ENCODE measurements at places on chromosomes 1 and 21. TPM values are rescaled to one million over a fixed set of nuclear protein-coding genes. Genes with fewer than 3 reads are reported as not detected.

B3GALT2 gene
- total RNA-seq: 5.7 TPM

AIRE gene
- not detected for total RNA-seq

- H3K27me3 ChIP-seq: peaks cover 55% of the 10 kb centered on the region
- H3K4me1 ChIP-seq: no peaks in the 10 kb centered on the region
- DNase-seq: peak; percentile 15
- peak overlapping the region; percentile 53 for H3K27ac ChIP-seq
- H3K4me3 ChIP-seq: peak overlapping the region; percentile 25
Measured at GRCh38 chr1:13893409-13893821, 193.4 kb downstream of the PRDM2 start.

DNA sequence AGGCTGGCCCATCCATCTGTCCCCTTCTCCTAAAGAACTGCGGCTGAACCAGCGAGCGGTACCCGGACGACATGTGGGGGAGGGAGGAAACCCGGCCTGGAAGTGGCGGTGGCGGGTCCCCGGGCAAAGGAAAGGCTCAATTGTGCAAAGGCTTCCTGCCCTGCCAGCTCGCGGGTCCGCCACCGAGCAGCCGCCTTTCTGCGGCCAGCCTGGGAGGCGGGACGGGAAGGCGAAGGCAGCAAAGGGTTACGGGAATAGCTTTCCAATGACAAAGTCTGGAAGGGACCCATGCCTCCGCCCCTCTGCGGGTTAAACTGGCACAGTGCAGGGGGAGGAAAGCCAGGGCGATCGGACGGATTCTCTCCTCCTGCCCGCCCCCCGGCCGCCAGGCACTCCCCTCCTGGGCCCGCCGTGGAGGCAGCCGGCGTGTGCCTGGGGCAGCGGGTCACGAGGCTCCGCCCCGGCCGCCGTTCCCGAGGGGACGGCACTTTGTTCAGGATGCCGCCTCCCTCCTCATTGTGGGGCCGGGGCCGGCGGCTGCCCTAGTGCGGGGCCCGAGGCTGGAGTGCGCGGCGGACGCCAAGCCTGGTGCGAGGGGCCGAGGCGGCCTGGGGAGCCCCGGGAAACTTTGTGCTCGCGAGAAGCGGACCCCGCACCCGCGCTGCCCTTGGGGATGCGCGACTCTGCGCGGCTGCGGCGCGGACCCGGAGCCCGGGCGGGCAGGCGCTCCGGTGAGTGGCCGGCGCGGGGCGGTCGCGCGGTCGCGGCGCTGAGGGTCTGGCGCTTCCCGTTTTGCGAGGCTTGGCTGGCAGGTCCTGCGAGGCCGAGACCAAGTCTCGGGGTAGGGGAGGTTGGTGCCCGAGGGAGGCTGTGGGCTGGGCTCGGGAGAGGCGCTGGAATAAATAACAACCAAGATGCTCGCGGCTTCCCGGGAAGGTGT lies at the start of gene NAV1:
Gene NAV1 (plus strand): TSS at position 516 of the 940 bp plus-strand sequence. CDS start 83,758 bp downstream, outside the sequence.
- peak within 1 kb of the TSS; percentile 93 for H3K27ac ChIP-seq
- peak within 1 kb of the TSS; percentile 56 for H3K4me3 ChIP-seq
- H3K27me3 ChIP-seq: no peaks in the 10 kb centered on the region
- H3K36me3 ChIP-seq: no peaks in the 10 kb centered on the region
- H3K4me1 ChIP-seq: peaks cover 90% of the 10 kb centered on the region
- peak; percentile 51 for DNase-seq

DNA sequence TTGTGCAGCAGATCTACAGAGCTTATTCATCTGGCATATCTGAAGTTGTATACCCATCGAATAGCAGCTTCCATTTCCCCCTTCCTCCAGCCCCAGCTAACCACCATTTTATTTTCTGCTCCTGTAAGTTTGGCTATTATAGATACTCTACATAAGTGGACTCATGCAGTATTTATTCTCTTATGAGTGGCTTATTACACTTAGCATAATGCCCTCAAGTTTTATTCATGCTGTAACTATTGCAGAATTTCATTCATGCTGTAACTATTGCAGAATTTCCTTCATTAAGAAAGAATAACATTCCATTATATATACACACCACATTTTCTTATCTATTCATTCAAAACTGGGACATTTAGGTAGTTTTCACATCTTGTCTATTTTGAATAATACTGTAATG lies 30.5 kb upstream of the IFI16 start:
- no peak overlapping the region for H3K27ac ChIP-seq
- no peak overlapping the region for H3K4me3 ChIP-seq
- H3K27me3 ChIP-seq: no peaks in the 10 kb centered on the region
- DNase-seq: no peak
- H3K4me1 ChIP-seq: no peaks in the 10 kb centered on the region
- no peaks in the 10 kb centered on the region for H3K36me3 ChIP-seq

DNA sequence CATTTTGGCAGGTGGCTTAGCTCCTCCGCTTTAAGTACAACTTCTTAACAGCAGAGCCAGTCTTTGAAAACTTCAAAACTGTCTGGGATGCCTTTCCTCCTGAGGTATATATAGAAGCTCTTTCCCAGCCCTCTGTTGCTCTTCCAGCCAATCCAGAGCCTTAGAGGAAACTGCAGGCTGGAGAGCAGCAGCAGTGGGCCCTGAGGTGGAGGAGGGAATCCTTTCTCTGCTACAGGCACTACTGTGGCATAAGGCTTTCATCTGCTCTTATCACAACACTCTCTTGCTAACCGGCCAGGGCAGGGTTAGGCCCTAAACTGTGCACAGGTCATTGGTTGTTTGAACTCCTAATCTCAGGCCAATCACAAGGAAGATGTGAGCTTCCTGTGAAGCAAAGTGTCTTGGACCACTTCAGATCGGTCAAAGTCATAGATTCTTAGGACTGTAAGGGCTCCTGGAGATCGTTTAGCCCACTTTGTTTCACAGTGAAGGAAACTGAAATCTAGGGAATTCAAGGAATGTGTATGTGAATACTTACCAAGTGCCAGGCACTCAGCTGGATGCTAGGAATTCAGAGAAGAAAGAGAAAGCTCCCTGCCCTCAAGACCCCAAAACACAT lies at the start of gene RGS5:
Gene RGS5 (minus strand): TSS at position 84 of the 619 bp plus-strand sequence. CDS start 81 bp downstream, at position 3.
- no peak within 1 kb of the TSS for H3K27ac ChIP-seq
- H3K36me3 ChIP-seq: no peaks in the 10 kb centered on the region
- no peak for DNase-seq

DNA sequence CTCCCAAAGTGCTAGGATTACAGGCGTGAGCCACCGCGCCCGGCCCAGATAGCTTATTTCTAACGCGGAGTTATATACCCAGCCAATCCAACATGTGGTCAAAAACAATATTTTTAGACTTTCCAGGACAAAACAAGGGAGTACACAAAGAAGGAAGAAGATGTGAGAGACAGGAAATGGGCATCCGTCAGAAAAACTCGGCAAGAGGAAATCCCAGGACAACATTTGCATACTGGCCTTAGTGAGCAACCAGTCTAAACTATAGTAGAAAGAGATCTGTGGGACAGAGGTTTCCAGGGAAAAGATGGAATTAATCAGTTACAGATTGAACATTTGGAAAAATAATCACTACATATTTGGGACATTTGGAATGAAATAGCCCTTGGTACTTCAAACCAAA lies 11.4 kb downstream of the ARMH1 start:
- no peaks in the 10 kb centered on the region for H3K27me3 ChIP-seq
- no peaks in the 10 kb centered on the region for H3K36me3 ChIP-seq
- H3K27ac ChIP-seq: no peak overlapping the region
- H3K4me1 ChIP-seq: no peaks in the 10 kb centered on the region

- H3K4me3 ChIP-seq: no peak overlapping the region
- no peaks in the 10 kb centered on the region for H3K27me3 ChIP-seq
- DNase-seq: peak; percentile 43
- no peaks in the 10 kb centered on the region for H3K4me1 ChIP-seq
- no peaks in the 10 kb centered on the region for H3K36me3 ChIP-seq
Measured at GRCh38 chr1:55669293-55669692, 454.1 kb upstream of the USP24 start.

GRCh38 chr21:42478504-42478903 lies 17.5 kb downstream of the RSPH1 start:
- H3K4me3 ChIP-seq: no peak overlapping the region
- no peaks in the 10 kb centered on the region for H3K36me3 ChIP-seq
- no peak overlapping the region for H3K27ac ChIP-seq
- no peaks in the 10 kb centered on the region for H3K27me3 ChIP-seq

- DNase-seq: no peak
- no peaks in the 10 kb centered on the region for H3K36me3 ChIP-seq
- H3K4me3 ChIP-seq: no peak overlapping the region
- no peaks in the 10 kb centered on the region for H3K4me1 ChIP-seq
Measured at GRCh38 chr1:61301824-61302657, 219.7 kb downstream of the NFIA start.

DNA sequence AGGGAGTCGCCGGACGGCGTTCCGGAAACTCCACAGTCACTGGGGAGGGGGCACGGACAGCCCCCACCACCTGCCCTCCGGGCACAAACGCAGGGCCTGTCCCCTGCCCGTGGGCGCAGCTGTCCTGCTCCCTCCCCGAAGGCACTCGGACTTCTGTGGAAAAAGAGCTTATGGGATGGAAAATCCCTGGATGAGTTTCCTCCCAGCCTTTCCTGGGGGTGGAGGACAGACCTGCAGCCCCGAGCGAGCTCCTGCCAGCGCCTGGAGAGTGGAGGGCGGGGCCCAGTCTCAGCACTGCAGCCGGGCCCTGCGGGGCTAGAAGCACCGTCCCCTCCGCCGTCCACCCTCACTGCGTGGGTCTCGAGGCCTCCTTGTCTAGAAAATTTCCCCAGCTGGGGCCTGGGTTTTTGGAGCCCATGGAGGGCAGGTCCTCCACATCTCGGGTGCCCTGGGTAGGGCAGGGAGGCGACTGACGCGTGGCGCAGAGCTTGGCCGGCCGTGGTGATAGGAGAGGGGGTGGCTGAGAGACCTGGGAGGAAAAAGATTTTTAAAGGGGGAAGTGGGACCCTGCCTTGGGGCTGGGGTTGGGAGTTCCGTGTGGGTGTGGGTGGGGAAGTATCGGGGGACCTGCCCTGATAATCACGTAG lies 6.4 kb upstream of the COL6A1 start:
- no peaks in the 10 kb centered on the region for H3K36me3 ChIP-seq
- H3K27ac ChIP-seq: peak overlapping the region; percentile 94

- no peak overlapping the region for H3K4me3 ChIP-seq
- no peaks in the 10 kb centered on the region for H3K27me3 ChIP-seq
- no peak overlapping the region for H3K27ac ChIP-seq
- H3K4me1 ChIP-seq: no peaks in the 10 kb centered on the region
Measured at GRCh38 chr1:98314601-98315000, 346.9 kb upstream of the SNX7 start.

DNA sequence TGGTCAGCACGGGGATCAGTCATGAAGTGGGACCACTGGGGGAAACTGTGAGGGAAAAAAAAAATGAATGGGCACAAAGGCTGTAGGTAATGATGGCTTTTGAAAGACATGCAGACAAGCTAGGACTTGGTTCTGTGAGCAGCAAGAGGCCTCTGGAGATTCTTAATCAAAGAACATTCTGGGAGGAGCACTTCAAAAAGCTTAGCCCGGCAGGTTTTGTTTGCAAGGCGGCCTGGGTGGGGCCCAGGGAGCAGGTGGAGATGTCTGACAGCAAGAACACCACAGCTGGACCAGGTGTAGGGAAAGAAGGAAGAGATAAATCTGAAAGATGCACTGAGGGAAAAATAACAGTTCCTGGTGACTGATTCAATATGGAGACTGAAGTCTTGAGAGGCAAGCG lies 6.0 kb downstream of the TEX35 start:
- no peak for DNase-seq
- no peaks in the 10 kb centered on the region for H3K4me1 ChIP-seq
- H3K4me3 ChIP-seq: no peak overlapping the region
- H3K27ac ChIP-seq: no peak overlapping the region
- no peaks in the 10 kb centered on the region for H3K36me3 ChIP-seq

All from tibial nerve (tissue), 4 donors.